IMR-90 (cell line): ENCODE measurements at places on chromosomes 4 and X. TPM values are rescaled to one million over a fixed set of nuclear protein-coding genes. Genes with fewer than 3 reads are reported as not detected.

DNA sequence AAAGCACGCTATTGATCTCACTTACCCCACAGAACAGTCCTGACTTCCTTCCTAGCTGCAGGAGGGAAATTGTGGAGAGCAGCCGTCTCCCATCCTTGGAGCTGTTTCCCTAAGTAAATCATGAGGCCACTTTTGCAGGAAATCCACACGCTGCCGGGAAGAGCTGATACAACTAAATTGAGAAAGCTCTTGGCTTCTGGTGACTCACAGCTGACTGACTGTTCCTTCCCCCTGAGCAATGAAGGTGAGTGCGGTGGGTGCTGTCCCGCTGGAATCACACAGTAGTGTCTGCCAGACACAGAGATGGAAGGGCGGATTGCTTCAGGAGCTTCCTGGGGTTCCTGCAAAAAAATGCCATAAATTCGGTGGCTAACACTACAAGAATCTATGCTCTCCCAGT is 268.9 kb downstream of the ASMT start:
- no peak overlapping the region for H3K27ac ChIP-seq
- no peak overlapping the region for H3K4me3 ChIP-seq
- DNase-seq = no peak
- no peaks in the 10 kb centered on the region for H3K4me1 ChIP-seq

GRCh38 chrX:115889121-115889890 is 281.2 kb upstream of the AGTR2 start:
- DNase-seq = no peak
- H3K4me3 ChIP-seq = no peak overlapping the region
- H3K27ac ChIP-seq = no peak overlapping the region

- H3K36me3 ChIP-seq = no peaks in the 10 kb centered on the region
- H3K27ac ChIP-seq = no peak overlapping the region
- peaks cover 6% of the 10 kb centered on the region; the same call in 1 of the 2 replicates for H3K4me1 ChIP-seq
- peaks cover 28% of the 10 kb centered on the region for H3K27me3 ChIP-seq
- no peak for DNase-seq
- no peak overlapping the region for H3K4me3 ChIP-seq
Observed at GRCh38 chr4:7697343-7697742, 242.3 kb downstream of the AFAP1 start.

GRCh38 chrX:19745077-19745476 is 142.3 kb downstream of the SH3KBP1 start:
- H3K27me3 ChIP-seq = no peaks in the 10 kb centered on the region
- H3K4me3 ChIP-seq = no peak overlapping the region
- no peaks in the 10 kb centered on the region for H3K4me1 ChIP-seq
- H3K27ac ChIP-seq = no peak overlapping the region
- no peak for DNase-seq

GRCh38 chr4:156378033-156378665 is 424.5 kb upstream of the CTSO start:
- DNase-seq = peak; percentile 71
- H3K36me3 ChIP-seq = no peaks in the 10 kb centered on the region
- H3K27me3 ChIP-seq = no peaks in the 10 kb centered on the region
- H3K27ac ChIP-seq = no peak overlapping the region
- no peak overlapping the region for H3K4me3 ChIP-seq

- peaks cover 31% of the 10 kb centered on the region for H3K27me3 ChIP-seq
- peak; percentile 46 for DNase-seq
- no peaks in the 10 kb centered on the region; the same call in 1 of the 2 replicates for H3K4me1 ChIP-seq
- no peaks in the 10 kb centered on the region for H3K36me3 ChIP-seq
Observed at GRCh38 chrX:40146262-40147125, 48.7 kb upstream of the BCOR start.

DNA sequence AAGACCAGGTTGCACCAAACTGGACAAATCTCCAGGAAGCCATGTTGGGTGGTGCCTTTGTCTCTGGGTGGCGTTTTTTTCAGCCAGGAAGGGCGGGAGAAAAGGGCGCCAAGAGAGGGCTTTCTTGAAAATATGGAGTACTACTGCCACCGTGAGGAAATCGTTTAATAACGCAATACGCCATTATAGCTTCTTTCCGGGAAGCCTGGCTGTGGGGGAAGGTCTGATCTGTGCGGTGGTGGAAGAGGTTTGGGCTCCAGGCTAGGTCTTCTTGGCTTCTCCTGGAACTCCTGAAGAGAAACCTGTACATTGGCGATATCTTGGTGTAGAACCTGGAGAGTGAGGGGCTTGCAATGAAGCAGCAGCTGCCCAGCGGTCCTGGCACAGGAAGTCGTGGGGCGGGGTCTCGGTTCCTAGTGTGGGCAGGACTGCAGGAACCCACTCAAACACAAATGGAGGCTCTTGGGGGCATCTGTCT is 202.7 kb downstream of the OR13H1 start:
- H3K27me3 ChIP-seq = no peaks in the 10 kb centered on the region
- peak overlapping the region; percentile 60 for H3K4me3 ChIP-seq
- peak overlapping the region; percentile 95 for H3K27ac ChIP-seq

GRCh38 chr4:139042981-139043460 is 27.4 kb downstream of the NOCT start:
- H3K4me1 ChIP-seq = peaks cover 7% of the 10 kb centered on the region; the same call in 1 of the 2 replicates
- peaks cover 14% of the 10 kb centered on the region for H3K36me3 ChIP-seq
- no peak overlapping the region for H3K4me3 ChIP-seq
- H3K27ac ChIP-seq = no peak overlapping the region
- peak; percentile 32 for DNase-seq

DNA sequence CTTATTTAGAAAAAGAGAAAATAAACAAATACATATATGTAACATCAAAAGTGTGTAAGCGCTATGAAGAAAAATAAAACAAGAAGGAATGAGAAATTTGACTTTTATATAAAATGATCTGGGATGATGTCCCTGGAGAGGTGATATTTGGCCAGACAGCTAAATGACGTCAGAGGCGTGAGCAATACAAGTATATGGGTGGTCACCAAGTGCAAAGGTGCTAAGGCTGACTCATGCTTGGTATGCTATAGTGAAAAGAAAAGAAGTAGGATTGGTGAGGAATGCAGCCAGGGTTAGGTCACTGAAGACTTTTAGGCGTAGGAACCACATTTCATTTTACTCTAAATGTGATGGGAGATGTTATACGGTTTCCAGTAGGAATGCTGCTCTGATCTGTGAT is 1049.1 kb upstream of the TENM3 start:
- H3K27me3 ChIP-seq = no peaks in the 10 kb centered on the region
- no peak overlapping the region for H3K27ac ChIP-seq
- H3K4me3 ChIP-seq = no peak overlapping the region
- H3K4me1 ChIP-seq = no peaks in the 10 kb centered on the region
- H3K36me3 ChIP-seq = no peaks in the 10 kb centered on the region
- peak; percentile 1 for DNase-seq

DNA sequence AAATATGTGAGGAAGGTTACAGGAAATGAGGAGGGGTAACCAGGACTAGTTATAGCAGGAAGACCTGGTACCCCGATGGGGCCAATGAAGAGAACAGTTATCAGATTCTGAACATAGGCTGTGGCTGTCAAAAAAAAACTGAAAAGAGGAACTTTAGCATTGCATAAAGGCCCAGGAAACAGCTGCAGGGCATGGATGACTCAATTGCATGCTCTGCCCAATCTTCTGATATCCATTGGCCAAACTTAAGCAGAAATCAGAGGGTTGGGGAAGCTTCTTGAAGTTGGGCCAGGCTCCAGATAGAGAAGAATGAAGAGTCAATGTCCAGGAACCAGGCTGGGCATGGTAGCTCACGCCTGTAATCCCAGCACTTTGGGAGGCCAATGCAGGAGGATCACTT is 1222.4 kb upstream of the PRKX start:
- no peak overlapping the region for H3K4me3 ChIP-seq
- H3K27ac ChIP-seq = no peak overlapping the region
- no peak for DNase-seq
- H3K4me1 ChIP-seq = no peaks in the 10 kb centered on the region

GRCh38 chrX:24294619-24295018 is 19.2 kb downstream of the SUPT20HL2 start:
- H3K36me3 ChIP-seq = no peaks in the 10 kb centered on the region
- no peak overlapping the region for H3K4me3 ChIP-seq
- DNase-seq = no peak
- H3K27me3 ChIP-seq = peaks cover 13% of the 10 kb centered on the region
- H3K27ac ChIP-seq = no peak overlapping the region

GRCh38 chrX:46500054-46500453 is 45.2 kb downstream of the ZNF674 start:
- H3K36me3 ChIP-seq = 0 out of 2 replicates have a peak, but pooled peaks cover 1% of the 10 kb centered on the region
- no peak overlapping the region for H3K27ac ChIP-seq
- no peak for DNase-seq
- no peaks in the 10 kb centered on the region for H3K4me1 ChIP-seq
- no peak overlapping the region for H3K4me3 ChIP-seq
- H3K27me3 ChIP-seq = no peaks in the 10 kb centered on the region

DNA sequence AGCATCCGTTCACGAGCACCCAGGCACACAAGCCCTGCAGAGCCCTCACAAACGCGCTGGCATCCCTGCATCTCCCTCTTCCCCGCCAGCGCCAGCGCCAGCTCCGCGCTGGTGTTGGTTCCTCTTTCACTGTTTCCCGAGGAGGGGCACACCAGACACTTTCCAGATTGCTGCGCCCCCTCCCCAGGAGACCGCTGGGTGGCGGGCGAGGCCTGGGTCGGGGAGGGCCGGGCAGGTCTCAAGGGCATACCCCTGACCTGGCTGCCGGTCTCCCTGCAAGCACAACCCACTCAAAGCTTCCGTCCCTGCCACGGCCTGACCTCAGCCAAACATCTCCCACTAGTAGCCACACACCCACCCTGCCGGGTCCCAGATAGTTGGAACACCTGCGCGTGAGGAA is 2.2 kb upstream of the NKX1-1 start:
- no peak overlapping the region for H3K27ac ChIP-seq
- H3K27me3 ChIP-seq = peaks cover 71% of the 10 kb centered on the region
- no peaks in the 10 kb centered on the region for H3K36me3 ChIP-seq
- H3K4me3 ChIP-seq = no peak overlapping the region

DNA sequence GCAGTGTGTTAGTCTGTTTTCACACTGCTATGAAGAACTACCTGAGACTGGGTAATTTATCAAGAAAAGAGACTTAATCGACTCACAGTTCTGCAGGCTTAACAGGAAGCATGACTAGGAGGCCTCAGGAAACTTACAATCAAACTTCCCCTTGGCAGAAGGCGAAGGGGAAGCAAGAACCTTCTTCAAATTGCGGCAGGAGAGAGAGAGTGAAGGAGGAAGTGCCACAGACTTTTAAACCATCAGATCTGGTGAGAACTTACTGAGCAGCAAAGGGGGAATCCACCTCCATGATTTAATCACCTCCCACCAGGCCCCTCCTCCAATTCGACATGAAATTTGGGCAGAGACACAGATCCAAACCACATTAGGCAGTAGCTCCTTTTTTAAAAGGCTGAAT is 59.2 kb upstream of the LEF1 start:
- H3K27ac ChIP-seq = no peak overlapping the region
- no peaks in the 10 kb centered on the region for H3K27me3 ChIP-seq
- H3K4me3 ChIP-seq = no peak overlapping the region
- no peaks in the 10 kb centered on the region for H3K36me3 ChIP-seq
- DNase-seq = no peak

DNA sequence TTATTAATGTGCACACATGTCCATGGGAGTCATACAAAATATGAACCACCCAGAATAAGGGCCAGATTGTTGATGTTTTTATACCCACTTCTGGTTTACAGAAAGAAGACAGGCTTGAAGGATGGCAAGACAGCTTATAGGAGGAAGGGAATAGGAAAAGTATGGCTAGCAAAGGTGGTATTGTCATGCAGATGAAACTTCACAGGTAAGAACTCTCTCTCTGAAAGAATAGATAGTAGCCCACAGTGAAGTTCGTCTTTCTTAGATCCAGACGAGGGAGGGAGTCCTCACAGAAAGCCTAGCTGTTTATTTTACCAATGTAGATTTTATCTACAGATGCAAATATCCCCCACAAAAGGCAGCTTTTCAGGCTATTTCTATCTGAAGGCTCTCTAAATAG is 43.7 kb upstream of the SPIN4 start:
- no peaks in the 10 kb centered on the region for H3K27me3 ChIP-seq
- no peaks in the 10 kb centered on the region for H3K36me3 ChIP-seq
- H3K4me1 ChIP-seq = no peaks in the 10 kb centered on the region
- H3K4me3 ChIP-seq = no peak overlapping the region

- peaks cover 6% of the 10 kb centered on the region; the same call in 1 of the 2 replicates for H3K36me3 ChIP-seq
- no peak overlapping the region for H3K4me3 ChIP-seq
- H3K4me1 ChIP-seq = no peaks in the 10 kb centered on the region
- H3K27me3 ChIP-seq = no peaks in the 10 kb centered on the region
- H3K27ac ChIP-seq = no peak overlapping the region
Observed at GRCh38 chr4:139333046-139333445, 30.8 kb upstream of the NDUFC1 start.

- no peak overlapping the region for H3K4me3 ChIP-seq
- no peak overlapping the region for H3K27ac ChIP-seq
- H3K4me1 ChIP-seq = no peaks in the 10 kb centered on the region
- H3K27me3 ChIP-seq = no peaks in the 10 kb centered on the region
Observed at GRCh38 chr4:102042871-102043802, 252.6 kb downstream of the BANK1 start.

DNA sequence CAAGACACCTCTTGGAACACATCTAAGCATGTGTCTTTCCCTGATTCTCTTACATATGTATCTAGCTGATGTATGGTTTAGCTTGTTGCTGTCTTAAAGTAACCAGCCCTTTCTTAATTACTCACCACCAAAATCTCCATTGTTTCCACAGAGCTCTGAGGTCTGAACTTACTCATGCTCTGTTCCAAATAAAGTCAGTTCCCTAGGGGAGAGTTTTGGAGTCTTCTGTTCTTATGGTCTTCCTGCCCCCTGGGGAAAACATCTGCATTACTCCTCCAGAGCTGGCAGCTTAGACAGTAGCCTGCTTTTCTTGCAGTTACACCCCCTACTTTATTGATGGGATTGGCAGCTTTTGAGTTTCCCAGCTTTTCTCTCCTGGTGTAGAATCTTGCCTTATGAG is 125.8 kb downstream of the EDA start:
- no peaks in the 10 kb centered on the region for H3K36me3 ChIP-seq
- H3K27ac ChIP-seq = no peak overlapping the region
- H3K27me3 ChIP-seq = no peaks in the 10 kb centered on the region

DNA sequence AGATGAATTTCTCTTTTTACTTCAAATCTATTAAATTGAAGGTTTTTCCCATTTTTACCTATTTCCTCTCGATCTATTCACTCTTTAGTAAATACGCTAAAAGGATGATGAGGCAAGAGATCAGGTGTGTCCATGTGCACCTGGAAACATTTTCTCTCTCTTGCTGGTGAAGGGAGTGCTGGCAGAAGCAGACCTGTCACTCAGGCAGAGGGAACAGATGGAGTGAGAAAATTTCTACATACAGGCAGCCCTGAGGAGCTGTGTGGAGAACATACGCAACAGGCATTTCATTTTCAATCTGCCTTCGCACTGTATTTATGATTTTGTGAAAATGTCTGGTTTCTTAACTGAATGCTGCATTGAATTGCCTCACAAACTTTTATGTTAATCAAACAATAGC is 249.5 kb downstream of the GPM6A start:
- H3K4me3 ChIP-seq = no peak overlapping the region
- no peak overlapping the region for H3K27ac ChIP-seq
- H3K4me1 ChIP-seq = no peaks in the 10 kb centered on the region
- H3K36me3 ChIP-seq = no peaks in the 10 kb centered on the region
- no peaks in the 10 kb centered on the region for H3K27me3 ChIP-seq

GRCh38 chrX:106203315-106203714 is 35.2 kb downstream of the PWWP3B start:
- H3K27ac ChIP-seq = no peak overlapping the region
- no peak for DNase-seq
- no peaks in the 10 kb centered on the region for H3K27me3 ChIP-seq
- no peak overlapping the region for H3K4me3 ChIP-seq
- H3K36me3 ChIP-seq = no peaks in the 10 kb centered on the region

Gene IGSF1
- total RNA-seq = not detected in 2 replicates

Gene HSFX1
- under 0.01 and 0.18 TPM in 2 replicates for total RNA-seq

Gene VCX3B
- not detected in 2 replicates for total RNA-seq

Gene ACSL4
- 59.7 and 97.5 TPM in 2 replicates for total RNA-seq

Gene WDFY3
- 58.1 and 59.7 TPM in 2 replicates for total RNA-seq

Gene DCAF4L1
- under 0.01 and 0.18 TPM in 2 replicates for total RNA-seq

Gene CLGN
- total RNA-seq = 0.36 and 1.4 TPM in 2 replicates

Gene TCEAL7
- 6.5 and 16.1 TPM in 2 replicates for total RNA-seq
